Body of pancreas (tissue), 4 donors: ENCODE measurements at places on chromosomes 2 and 18. TPM values are rescaled to one million over a fixed set of nuclear protein-coding genes. Genes with fewer than 3 reads are reported as not detected.
A peak's percentile ranks its signal among the peaks of the same experiment; 100 is the strongest.

- H3K4me1 ChIP-seq: no peaks in the 10 kb centered on the region
- H3K4me3 ChIP-seq: no peak overlapping the region
- H3K36me3 ChIP-seq: no peaks in the 10 kb centered on the region
- DNase-seq: no peak
- no peak overlapping the region for H3K27ac ChIP-seq
Observed at GRCh38 chr2:96695602-96696001, 44.3 kb downstream of the LMAN2L start.

GRCh38 chr2:176187899-176188773 is at the start of gene HOXD1:
Gene HOXD1, plus strand, starts transcription at chr2:176188668. Its CDS starts 134 bp downstream, at chr2:176188802.
- DNase-seq: peak; percentile 57
- no peak within 1 kb of the TSS for H3K27ac ChIP-seq
- H3K4me3 ChIP-seq: peak within 1 kb of the TSS; percentile 28

DNA sequence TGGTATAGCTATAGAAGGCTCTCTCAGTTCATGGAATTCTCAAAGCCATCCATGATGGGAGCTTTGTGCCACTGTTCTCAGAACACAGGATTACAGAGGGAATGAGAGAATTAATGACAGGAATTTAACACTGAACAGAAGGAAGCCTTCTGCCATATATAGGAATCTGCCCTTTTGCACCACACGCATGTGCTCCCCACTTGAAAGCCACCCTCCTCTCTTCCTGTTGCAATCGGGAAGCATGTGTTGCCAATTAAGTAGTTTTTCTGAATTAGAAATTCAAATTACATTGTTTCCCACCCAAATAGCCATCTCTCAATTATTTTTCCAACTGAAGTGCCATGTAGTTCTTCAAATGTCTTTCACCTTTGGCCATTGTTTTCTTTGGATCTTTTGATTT is 71.3 kb downstream of the C1D start:
- DNase-seq: no peak
- H3K27me3 ChIP-seq: no peaks in the 10 kb centered on the region
- no peaks in the 10 kb centered on the region for H3K4me1 ChIP-seq
- H3K27ac ChIP-seq: no peak overlapping the region
- H3K4me3 ChIP-seq: no peak overlapping the region

DNA sequence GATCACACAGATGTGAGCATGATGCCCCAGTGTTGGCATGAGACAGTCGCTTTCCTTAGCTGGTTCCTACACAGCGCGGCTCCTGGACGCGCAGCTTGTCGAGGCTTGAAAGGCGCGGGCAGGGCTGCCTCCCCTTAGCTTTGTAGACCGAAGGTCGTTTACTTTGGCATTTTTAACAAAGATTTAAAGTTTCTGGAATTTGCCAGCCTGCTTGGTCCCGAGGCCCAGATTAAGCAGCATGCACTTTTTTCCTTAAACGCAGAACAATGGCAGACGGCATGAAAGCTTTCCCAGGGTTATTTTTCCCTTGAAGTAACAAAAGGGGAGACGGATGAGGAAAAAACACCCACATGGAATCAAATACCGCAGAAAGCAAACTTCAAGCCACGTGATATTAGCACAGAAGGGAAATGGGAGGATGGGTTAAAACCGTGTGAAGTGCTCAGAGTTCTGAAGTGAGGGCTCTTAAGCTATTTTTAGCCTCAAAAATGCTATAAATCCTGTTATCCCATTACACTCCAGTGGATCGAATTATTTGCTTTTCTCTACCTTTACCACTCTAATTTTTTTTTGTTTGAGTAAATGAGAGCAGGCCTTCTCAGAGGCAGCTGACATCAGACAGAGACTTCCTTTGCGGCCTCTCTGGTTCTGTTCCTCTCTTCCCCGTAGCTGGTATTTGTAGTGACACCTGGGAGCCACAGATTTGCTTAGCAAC is 55.7 kb downstream of the NPAS2 start:
- H3K4me3 ChIP-seq: no peak overlapping the region
- H3K36me3 ChIP-seq: no peaks in the 10 kb centered on the region
- peak overlapping the region; percentile 61 for H3K27ac ChIP-seq
- peak; percentile 74 for DNase-seq
- H3K27me3 ChIP-seq: no peaks in the 10 kb centered on the region

- H3K4me1 ChIP-seq: peaks cover 5% of the 10 kb centered on the region
- no peaks in the 10 kb centered on the region for H3K27me3 ChIP-seq
- no peak for DNase-seq
Observed at GRCh38 chr2:30732376-30732775, 74.9 kb downstream of the CAPN13 start.

DNA sequence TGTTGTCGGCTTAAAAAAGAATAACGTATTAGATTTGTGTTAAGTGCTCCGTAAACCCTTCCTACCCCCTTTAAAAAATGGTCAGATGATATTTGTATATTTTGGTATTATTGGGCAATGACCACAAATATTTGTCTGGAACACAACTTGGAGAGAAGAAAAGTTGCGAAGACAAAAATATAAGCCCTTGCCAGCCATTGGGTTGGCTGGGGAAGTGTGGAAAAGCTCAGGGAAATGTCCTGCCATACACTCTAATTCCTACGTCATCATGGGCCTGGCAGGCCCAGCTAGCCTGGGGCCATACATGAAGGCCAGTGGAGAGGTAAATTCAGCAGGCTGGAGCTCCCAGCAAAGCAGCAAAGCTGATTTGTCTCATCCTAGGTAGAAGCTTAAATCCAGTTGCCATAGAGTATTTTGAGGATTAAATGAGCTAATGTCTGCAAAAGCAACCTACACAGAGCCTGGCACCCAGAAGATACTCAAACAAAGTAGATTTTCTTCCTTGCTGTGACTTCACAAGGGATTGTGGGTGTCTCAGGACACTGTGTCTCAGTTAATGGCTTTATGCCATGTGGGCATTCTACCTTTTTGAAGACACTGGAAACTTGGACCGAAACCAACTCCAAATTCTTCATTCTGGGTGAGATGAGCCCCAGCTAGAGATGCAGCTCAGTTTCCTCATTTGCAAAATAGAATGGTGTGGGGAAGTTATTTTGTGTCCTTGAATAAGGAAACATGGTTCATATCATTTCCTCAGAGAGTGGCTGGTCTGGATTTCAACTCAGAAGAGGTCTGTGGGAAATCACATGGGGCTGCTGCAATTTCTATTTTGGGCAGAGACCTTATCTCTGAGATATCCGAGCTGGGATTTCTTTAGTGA is 87.9 kb upstream of the MAP4K3 start:
- H3K36me3 ChIP-seq: no peaks in the 10 kb centered on the region
- no peak for DNase-seq
- H3K4me1 ChIP-seq: peaks cover 8% of the 10 kb centered on the region
- H3K27me3 ChIP-seq: no peaks in the 10 kb centered on the region
- H3K27ac ChIP-seq: no peak overlapping the region

DNA sequence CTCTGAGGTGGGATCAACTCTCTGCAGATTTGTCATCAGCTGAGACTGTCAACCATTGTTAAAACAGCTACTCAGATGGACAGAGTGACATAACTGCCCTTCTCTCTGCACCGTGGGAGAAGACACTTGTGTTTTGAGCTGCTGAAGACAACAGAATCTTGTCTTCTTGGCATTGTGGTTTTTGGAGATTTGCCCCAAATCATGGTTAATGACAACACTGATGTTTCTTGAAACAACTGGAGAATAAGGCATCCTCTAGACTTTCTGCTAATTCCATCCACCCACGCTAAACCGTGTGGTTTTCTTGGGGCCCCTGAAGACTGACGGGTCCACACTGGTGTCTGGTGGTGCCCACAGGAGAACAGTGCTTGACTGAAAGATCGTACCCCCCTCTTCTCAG is 39.5 kb downstream of the SH3BP4 start:
- H3K27ac ChIP-seq: peak overlapping the region; percentile 92
- no peak overlapping the region for H3K4me3 ChIP-seq
- peaks cover 91% of the 10 kb centered on the region for H3K4me1 ChIP-seq
- DNase-seq: no peak
- no peaks in the 10 kb centered on the region for H3K36me3 ChIP-seq
- no peaks in the 10 kb centered on the region for H3K27me3 ChIP-seq

- H3K4me1 ChIP-seq: peaks cover 18% of the 10 kb centered on the region
- no peak overlapping the region for H3K4me3 ChIP-seq
- H3K27ac ChIP-seq: no peak overlapping the region
Observed at GRCh38 chr2:43356774-43357173, 130.4 kb upstream of the ZFP36L2 start.

DNA sequence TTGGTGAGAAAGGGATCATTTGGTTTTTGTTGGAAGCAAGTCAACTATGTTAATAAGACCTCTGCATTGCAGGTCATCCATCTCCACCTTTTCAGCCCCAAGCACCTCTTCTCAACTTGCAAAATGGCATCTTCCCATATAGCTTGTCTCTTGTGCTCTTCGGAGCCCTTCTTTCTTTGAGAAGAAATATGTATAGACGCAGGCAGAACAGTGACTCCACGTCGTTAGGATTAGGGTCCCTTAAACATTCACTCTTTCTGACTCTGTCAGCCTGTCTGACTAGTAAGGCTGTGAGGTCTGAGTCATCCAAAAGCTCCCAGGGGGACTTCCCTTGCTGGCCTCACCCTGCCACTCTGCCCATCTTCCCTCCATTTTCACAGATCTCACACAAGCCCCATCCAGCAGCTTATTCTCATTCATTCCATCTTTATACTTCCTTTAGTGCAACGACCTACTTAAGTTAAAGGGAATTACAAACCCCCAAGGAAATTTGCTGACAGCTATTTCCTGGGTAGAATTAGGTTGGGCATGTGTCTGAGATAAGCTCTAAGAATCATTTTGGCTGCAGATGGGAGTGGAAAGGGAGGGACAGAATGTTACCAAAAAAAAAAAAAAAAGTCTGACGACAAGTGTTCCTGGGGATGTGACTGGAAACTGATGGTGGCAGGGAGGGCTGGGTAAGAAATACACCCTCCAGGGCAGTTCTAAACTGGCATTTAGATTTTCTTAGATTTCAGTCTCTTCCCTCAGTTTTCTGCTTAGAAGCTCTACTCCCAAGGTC is 37.7 kb upstream of the MEX3C start:
- no peaks in the 10 kb centered on the region for H3K27me3 ChIP-seq
- H3K4me3 ChIP-seq: no peak overlapping the region
- DNase-seq: no peak
- no peaks in the 10 kb centered on the region for H3K4me1 ChIP-seq

DNA sequence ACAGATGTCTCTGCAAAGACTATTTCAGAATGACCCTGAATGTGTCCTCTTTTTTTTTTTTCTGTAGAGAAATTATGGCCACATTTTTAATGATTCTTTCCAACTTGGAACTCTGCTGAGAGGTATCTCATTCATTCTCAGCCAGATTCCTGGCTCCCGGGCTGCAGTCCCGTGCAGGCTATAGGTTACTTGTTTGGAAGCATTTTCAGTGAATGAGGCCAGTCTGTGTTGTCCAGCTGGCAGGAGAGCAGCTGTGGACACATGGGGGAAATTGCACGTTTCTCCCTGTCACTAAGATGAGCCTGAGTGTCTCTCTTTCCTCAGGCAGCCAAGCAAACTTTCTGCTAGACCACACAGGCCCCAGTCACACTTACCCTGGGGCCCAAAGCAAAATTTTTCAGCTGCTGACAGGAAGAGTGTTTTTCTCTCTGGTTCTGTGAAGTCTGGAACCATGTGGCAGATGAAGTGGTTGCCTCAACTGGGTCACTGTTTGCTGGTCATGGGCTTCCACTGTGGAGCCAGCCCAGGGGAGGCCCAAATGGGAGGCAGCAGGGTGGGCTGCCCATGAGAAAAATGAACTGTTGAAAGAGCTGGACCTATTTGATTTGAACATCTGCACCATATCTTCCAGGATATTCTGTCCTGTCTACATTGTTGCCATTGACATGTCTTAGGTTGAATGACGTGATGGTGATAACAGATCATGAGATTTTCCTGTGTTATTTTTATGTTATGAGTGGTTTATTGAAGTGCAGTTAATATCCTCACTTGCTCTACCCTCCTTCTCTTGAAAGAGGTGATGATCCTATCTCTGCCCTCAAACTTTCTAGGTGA is 431.2 kb downstream of the LPIN1 start:
- no peaks in the 10 kb centered on the region for H3K36me3 ChIP-seq
- H3K4me3 ChIP-seq: no peak overlapping the region
- no peaks in the 10 kb centered on the region for H3K27me3 ChIP-seq
- DNase-seq: no peak

DNA sequence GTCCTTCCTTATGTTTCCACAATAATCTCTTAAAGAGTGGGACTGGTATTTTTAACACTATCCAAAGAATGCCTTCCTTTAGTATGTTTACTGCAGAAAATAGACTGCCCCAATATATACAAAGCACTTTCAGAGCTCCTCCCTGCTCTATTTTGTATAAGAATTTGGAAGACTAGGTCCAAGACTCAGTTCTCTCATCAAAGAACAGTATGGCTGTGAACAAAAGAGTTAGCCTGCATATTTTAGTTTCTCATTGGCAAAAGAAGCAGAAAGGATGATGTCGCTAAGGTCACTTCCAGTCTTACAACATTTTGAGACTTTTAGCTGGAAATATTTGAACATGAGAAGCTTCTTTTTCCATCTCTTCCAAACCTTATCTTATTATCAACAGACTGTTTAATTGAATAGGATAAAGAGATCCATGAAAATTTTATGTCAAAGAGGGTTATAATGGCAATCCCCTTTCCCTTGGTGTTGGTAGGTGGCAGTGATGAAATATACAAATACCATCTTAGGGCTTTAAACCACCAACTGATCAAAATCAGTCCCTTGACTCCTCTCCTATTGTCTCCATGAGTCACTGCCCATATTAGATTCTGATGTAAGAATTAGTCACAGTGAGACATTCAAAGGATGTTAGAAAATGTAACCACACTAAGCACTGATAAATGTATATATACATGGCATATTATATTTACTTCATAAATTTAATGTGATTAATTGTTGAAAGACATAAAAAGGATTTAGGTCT is 266.9 kb upstream of the DSEL start:
- DNase-seq: no peak
- no peaks in the 10 kb centered on the region for H3K4me1 ChIP-seq
- no peak overlapping the region for H3K27ac ChIP-seq

GRCh38 chr18:59918320-59918755 is 18.5 kb downstream of the PMAIP1 start:
- no peaks in the 10 kb centered on the region for H3K27me3 ChIP-seq
- H3K4me3 ChIP-seq: no peak overlapping the region
- no peak overlapping the region for H3K27ac ChIP-seq
- DNase-seq: no peak
- no peaks in the 10 kb centered on the region for H3K36me3 ChIP-seq

The VSNL1 gene
- total RNA-seq: 0.66 TPM

The GAREM2 gene
- 1.6 TPM for total RNA-seq

The FBXO36 gene
- total RNA-seq: 2.0 TPM

The AMER3 gene
- 0.78 TPM for total RNA-seq

The ERFE gene
- total RNA-seq: 0.66 TPM

The ZRANB3 gene
- 10.2 TPM for total RNA-seq

The RPS27A gene
- 703 TPM for total RNA-seq
